Stimulated activated CD8-positive, alpha-beta memory T cell treated with anti-CD3 and anti-CD28 coated beads, Interleukin-4, amount 100 ng/mL, for 4 hours (primary cell): ENCODE measurements at places on chromosomes 4 and X.

DNA sequence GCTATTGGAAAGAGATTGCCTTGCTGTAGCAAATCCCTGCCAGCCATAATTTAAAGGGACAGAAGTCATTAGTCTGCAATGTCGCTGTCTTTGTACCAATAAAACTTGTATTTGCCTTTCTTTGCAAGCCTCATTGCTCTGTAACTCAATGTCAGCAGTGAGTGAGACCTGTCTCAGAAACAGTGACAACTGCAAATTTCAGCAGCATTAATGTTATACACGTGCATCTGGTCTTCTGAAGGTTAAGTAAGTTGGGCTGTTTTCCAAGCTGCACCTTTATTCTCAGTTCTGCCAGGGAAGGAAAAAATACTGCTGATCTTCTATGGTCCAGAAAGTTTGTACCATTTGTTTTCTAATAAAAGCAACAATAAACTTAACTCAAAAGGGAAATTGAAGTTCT, 543.1 kb downstream of the TRIML1 start:
- DNase-seq: no peak

- no peak for DNase-seq
Measured at GRCh38 chr4:59983852-59984251, 1216.3 kb upstream of the ADGRL3 start.

DNA sequence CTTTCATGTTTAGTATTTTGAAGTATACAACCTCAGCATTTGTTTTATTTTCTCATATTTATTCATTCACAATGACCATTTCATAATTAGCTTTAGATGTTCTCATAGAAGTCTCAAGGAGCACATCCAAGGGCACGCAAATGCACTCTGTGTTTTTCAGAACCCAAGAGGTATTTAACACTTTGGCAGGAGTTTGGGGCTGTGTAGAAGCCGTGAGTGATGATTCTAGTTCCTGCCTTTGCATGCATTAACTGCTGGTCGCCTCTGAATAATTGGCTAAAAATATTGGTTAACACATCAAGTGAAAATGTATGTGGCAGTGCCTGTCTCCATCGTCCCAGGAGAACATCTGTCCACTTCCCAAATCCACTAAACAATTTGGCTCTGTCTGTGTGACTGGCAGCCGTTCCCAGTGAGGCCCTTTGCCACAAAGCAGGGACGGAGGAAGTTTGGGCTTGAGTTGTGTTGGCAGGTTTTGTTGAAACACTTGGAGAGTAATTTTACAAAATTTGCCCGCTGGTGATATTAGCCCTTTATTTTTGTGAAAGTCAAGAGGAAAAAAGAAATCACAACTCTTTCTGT, 730.7 kb upstream of the SLIT2 start:
- no peak for DNase-seq

DNA sequence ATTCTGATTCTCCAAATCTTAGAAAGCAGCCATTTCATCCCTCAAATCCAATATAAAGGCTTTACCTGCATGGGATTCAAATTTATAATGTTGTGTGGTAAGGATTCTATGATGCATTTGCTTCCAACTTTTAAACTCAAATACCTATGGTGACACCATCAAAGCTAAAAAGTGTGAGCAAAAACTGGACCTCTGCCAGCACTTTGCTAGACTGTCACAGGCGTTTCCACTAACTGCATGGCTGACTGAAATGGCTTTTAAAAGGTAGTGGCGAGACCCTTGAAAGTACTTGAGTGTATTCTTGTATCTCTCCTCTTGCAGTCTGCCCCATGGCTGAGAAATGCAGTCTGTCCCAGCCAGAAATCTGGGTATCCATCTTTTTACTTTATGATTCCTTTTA, 169.4 kb downstream of the AMELX start:
- no peak for DNase-seq

- no peak for DNase-seq
Measured at GRCh38 chrX:147978931-147979330, 2.2 kb upstream of the FMR1NB start.
